Karpas-422 (cell line): ENCODE measurements at places on chromosomes 11 and 22.

DNA sequence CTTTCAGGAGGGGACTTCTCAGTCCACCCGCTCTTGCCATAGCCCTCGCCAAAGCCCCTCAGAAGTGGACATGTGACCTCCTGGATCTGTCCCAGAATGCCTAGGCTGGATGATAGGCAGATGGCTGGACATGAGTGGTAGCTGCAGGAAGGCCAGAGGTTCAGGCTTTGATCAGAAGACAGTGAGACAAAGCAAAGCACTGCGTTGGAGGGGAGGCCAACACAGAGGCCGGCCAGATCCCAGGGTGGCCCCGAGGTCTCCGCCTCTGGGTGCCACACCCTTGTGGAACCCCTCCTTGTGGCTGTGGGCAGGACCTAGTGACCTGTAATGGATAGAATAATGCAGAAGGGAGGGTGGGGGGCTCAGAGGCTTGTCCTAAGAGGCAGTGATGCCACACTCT is 147.6 kb downstream of the OPCML start:
- no peaks in the 10 kb centered on the region for H3K4me1 ChIP-seq
- H3K27ac ChIP-seq = no peak overlapping the region
- no peaks in the 10 kb centered on the region for H3K27me3 ChIP-seq
- no peak overlapping the region for H3K4me3 ChIP-seq

GRCh38 chr11:100774859-100775258 is 87.8 kb downstream of the ARHGAP42 start:
- H3K4me1 ChIP-seq = no peaks in the 10 kb centered on the region
- H3K36me3 ChIP-seq = no peaks in the 10 kb centered on the region
- no peaks in the 10 kb centered on the region for H3K27me3 ChIP-seq

- H3K27me3 ChIP-seq = no peaks in the 10 kb centered on the region
- H3K27ac ChIP-seq = no peak overlapping the region
- H3K4me3 ChIP-seq = no peak overlapping the region
- H3K4me1 ChIP-seq = peaks cover 7% of the 10 kb centered on the region
- DNase-seq = no peak
These were observed 8.9 kb downstream of the TMEM218 start for GRCh38 chr11:125102510-125102909.

GRCh38 chr11:16606784-16607674 is 131.4 kb upstream of the C11orf58 start:
- H3K4me1 ChIP-seq = no peaks in the 10 kb centered on the region
- H3K27ac ChIP-seq = no peak overlapping the region
- no peak overlapping the region for H3K4me3 ChIP-seq
- no peaks in the 10 kb centered on the region for H3K36me3 ChIP-seq

DNA sequence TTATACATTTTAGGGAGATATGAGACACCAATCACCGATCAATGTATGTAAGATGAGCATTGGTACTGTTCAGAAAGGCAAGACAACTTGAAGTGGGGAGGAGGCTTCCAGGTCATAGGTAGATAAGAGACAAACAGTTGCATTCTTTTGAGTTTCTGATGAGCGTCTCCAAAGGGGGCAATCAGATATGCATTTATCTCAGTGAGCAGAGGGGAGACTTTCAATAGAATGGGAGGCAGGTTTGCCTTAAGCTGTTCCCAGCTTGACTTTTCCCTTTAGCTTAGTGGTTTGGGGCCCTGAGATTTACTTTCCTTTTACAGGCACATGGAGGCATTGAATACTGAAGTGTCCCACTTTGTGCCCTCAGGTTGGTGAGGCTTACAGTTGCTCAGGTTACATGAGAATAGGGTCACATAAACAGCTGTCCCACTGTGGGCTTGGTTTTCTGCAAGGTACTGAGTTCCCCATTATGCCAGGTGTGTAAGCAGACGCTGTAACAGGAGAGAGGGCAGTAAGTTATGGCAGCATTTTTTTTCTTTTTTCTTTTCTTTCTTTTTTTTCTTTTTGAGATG is 129.8 kb upstream of the SERPIND1 start:
- no peak for DNase-seq
- no peaks in the 10 kb centered on the region for H3K4me1 ChIP-seq
- no peaks in the 10 kb centered on the region for H3K36me3 ChIP-seq
- H3K27me3 ChIP-seq = no peaks in the 10 kb centered on the region
- H3K27ac ChIP-seq = no peak overlapping the region

- peak overlapping the region; percentile 82 for H3K4me3 ChIP-seq
- peaks cover 10% of the 10 kb centered on the region for H3K4me1 ChIP-seq
- H3K27ac ChIP-seq = peak overlapping the region; percentile 53; the same call in 1 of the 2 replicates
These were observed 761 bp downstream of the HMBS start for GRCh38 chr11:119085437-119085847.

GRCh38 chr22:26210334-26210733 is 41.1 kb downstream of the SEZ6L start:
- no peak for DNase-seq
- H3K27me3 ChIP-seq = no peaks in the 10 kb centered on the region
- H3K27ac ChIP-seq = no peak overlapping the region
- no peaks in the 10 kb centered on the region for H3K36me3 ChIP-seq
- H3K4me3 ChIP-seq = no peak overlapping the region
- no peaks in the 10 kb centered on the region for H3K4me1 ChIP-seq

GRCh38 chr11:23453522-23453921 is 593.2 kb upstream of the CCDC179 start:
- no peak for DNase-seq
- H3K27me3 ChIP-seq = no peaks in the 10 kb centered on the region
- no peaks in the 10 kb centered on the region for H3K36me3 ChIP-seq
- no peak overlapping the region for H3K27ac ChIP-seq
- H3K4me1 ChIP-seq = no peaks in the 10 kb centered on the region

GRCh38 chr22:19971276-19972124 is 29.9 kb upstream of the TXNRD2 start:
- H3K27ac ChIP-seq = no peak overlapping the region
- H3K4me3 ChIP-seq = no peak overlapping the region
- H3K27me3 ChIP-seq = no peaks in the 10 kb centered on the region
- H3K36me3 ChIP-seq = no peaks in the 10 kb centered on the region
- peaks cover 21% of the 10 kb centered on the region for H3K4me1 ChIP-seq

- no peaks in the 10 kb centered on the region for H3K36me3 ChIP-seq
- no peaks in the 10 kb centered on the region; the same call in 1 of the 2 replicates for H3K27me3 ChIP-seq
- no peak overlapping the region for H3K4me3 ChIP-seq
- no peaks in the 10 kb centered on the region for H3K4me1 ChIP-seq
These were observed 143.2 kb upstream of the TRPC6 start for GRCh38 chr11:101726988-101727387.

- no peaks in the 10 kb centered on the region for H3K36me3 ChIP-seq
- no peaks in the 10 kb centered on the region for H3K27me3 ChIP-seq
- H3K4me1 ChIP-seq = peaks cover 2% of the 10 kb centered on the region; the same call in 1 of the 2 replicates
These were observed 99.0 kb upstream of the NNMT start for GRCh38 chr11:114196997-114197703.

GRCh38 chr11:44661311-44661717 is 65.4 kb upstream of the TSPAN18 start:
- peak overlapping the region; percentile 55 for H3K27ac ChIP-seq
- H3K36me3 ChIP-seq = no peaks in the 10 kb centered on the region; the same call in 1 of the 2 replicates
- H3K27me3 ChIP-seq = no peaks in the 10 kb centered on the region
- DNase-seq = no peak
- no peak overlapping the region for H3K4me3 ChIP-seq

DNA sequence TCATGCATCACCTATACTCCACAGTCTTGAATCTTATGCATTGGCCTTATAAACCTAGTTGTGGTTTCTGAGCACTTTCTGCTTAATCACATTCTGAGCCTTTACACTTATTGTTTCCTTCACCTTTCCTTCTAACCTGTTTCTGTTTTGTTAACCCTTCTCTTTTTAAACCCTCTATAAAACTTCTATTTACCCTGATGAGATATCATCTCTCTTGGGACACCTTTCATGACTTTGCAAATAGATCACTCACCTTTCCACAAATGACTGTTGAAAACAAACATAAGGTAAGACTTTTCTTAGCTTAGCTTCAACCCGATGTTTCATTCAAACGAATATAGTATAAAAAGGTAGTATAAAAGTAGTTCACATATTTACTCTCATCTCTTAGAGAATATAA is 483.6 kb downstream of the FAM181B start:
- H3K27ac ChIP-seq = no peak overlapping the region
- H3K4me1 ChIP-seq = no peaks in the 10 kb centered on the region
- H3K27me3 ChIP-seq = no peaks in the 10 kb centered on the region
- H3K4me3 ChIP-seq = no peak overlapping the region
- no peak for DNase-seq

GRCh38 chr11:68521969-68522652 is 61.6 kb downstream of the PPP6R3 start:
- no peak overlapping the region for H3K27ac ChIP-seq
- no peak for DNase-seq
- peaks cover 64% of the 10 kb centered on the region; the same call in 1 of the 2 replicates for H3K36me3 ChIP-seq
- no peak overlapping the region for H3K4me3 ChIP-seq

DNA sequence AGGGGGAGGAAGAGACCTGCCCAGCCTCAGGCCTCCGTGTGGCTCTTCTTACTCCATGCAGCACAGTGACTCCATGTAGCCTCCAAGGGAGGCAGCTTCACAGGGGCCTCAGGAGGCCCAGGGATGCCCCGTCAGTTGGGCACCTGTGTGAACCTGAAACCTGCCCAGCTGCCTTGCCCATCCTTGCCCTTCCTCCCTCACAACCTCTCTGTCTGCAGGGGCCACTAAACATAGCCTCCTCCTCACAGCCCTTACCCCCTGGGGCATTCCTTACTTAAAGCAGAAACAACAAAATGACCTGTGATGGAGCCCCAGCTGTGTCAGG is 7.1 kb downstream of the LRRC32 start:
- DNase-seq = no peak
- H3K27me3 ChIP-seq = no peaks in the 10 kb centered on the region
- no peak overlapping the region for H3K4me3 ChIP-seq
- peaks cover 36% of the 10 kb centered on the region for H3K4me1 ChIP-seq
- H3K27ac ChIP-seq = no peak overlapping the region

DNA sequence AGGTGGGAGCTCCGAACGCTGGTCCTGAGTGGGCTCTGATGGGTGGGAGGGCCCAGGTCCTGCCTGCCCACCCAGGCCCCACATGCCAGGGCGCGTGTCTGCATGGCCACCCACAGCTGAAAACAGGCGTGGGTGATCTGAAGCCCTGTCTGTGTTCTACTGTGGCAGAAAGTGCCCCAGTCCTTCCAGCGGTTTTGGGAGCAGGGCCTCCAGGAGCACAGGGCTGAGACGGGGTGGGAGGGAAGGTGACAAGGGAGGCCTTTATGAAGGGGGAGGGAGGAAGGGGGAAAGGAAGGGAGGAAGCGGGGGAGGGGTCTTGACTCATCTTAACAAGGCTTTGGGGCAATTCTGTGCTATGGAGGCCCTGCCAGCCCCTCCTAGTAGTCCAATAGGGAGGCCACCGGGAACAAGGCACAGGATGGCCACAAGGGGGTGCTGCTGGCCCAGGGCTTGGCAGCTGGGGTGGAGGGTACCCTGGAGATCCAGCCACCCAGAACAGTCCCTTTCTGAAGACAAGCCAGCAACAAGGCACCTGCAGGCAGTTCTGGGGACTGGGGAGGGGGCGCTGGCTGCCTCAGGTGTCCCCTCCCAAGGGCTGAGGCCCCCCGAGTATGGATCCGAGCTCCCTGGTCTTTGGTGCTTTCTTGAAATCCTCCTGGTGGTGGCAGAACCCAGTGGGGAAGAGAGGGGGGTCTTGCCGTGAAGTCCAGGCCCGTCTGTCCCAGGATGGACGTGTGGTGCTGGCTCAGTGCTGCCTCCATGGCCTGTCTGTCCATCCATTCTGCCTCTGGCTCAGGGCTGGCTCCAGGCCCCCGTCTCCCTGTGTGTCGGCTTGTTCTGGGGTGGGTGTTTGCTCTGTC is 6.3 kb upstream of the FADS3 start:
- no peaks in the 10 kb centered on the region for H3K27me3 ChIP-seq
- DNase-seq = peak; percentile 92
- peaks cover 3% of the 10 kb centered on the region for H3K4me1 ChIP-seq
- no peaks in the 10 kb centered on the region for H3K36me3 ChIP-seq

GRCh38 chr22:32723643-32724042 is 77.9 kb upstream of the TIMP3 start:
- H3K27me3 ChIP-seq = no peaks in the 10 kb centered on the region
- H3K36me3 ChIP-seq = no peaks in the 10 kb centered on the region
- peaks cover 5% of the 10 kb centered on the region for H3K4me1 ChIP-seq
- no peak overlapping the region for H3K4me3 ChIP-seq

GRCh38 chr11:1745701-1746320 is 4.6 kb downstream of the IFITM10 start:
- no peak overlapping the region for H3K27ac ChIP-seq
- no peaks in the 10 kb centered on the region for H3K4me1 ChIP-seq
- no peak overlapping the region for H3K4me3 ChIP-seq
- no peak for DNase-seq
- H3K36me3 ChIP-seq = no peaks in the 10 kb centered on the region

- H3K36me3 ChIP-seq = peaks cover 11% of the 10 kb centered on the region
- no peaks in the 10 kb centered on the region for H3K4me1 ChIP-seq
- H3K27ac ChIP-seq = no peak overlapping the region
- no peaks in the 10 kb centered on the region for H3K27me3 ChIP-seq
These were observed 29.3 kb downstream of the MED15 start for GRCh38 chr22:20536590-20537324.

- no peak overlapping the region for H3K4me3 ChIP-seq
- no peak for DNase-seq
- H3K27me3 ChIP-seq = no peaks in the 10 kb centered on the region
- H3K36me3 ChIP-seq = no peaks in the 10 kb centered on the region
- peaks cover 9% of the 10 kb centered on the region for H3K4me1 ChIP-seq
These were observed 22.7 kb downstream of the GRAMD1B start for GRCh38 chr11:123452794-123453193.

DNA sequence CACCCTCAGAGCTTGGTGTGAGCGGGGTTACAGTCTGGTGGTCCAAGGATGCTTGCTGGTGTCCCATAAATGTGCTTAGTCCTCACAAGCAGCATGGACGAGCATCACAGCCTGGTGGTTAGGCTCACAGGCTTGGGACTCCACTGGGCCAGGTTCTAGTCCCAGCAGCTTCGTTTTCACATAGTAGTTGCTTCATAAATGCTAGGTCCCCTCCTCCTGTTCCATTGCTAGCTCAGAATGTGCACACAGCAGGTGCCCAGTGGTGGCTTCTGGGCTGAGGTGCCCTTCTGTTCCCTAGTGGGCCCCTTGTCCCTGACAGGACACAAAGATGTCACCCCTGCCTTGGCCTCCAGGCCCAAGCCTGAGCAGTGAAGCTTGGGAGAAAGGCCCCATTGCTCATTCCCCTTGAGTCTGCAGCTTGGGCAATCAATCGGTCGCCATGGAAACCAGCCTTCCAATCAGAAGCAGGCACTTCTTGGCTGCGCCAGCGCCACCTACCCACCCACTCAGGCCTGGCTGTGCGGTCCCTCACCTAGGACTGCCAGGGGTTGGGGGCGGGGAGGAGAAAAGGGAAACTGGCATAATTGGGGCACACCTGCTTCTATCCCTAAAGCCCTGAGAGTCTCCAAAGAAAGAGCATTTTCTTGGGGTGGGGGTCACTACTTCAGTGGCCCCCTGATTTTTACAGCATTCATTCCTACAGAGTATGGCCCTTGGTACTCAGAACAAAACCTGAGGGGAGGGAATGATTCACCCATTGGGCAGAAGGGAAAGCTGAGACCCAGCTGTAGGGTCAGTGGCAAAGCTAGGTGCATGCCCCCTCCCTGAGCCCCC is 48.1 kb downstream of the CYTH4 start:
- H3K27ac ChIP-seq = no peak overlapping the region
- H3K4me3 ChIP-seq = no peak overlapping the region
- H3K4me1 ChIP-seq = peaks cover 13% of the 10 kb centered on the region
- no peaks in the 10 kb centered on the region for H3K36me3 ChIP-seq
- no peaks in the 10 kb centered on the region for H3K27me3 ChIP-seq
